Psoas muscle (tissue), 8 donors: ENCODE measurements at places on chromosomes 11 and 22. TPM values are rescaled to one million over a fixed set of nuclear protein-coding genes. Genes with fewer than 3 reads are reported as not detected.

XKR3 gene
- not detected for total RNA-seq

C22orf39 gene
- total RNA-seq: 84.3 TPM

FGF19 gene
- not detected for total RNA-seq

OR6T1 gene
- not detected for total RNA-seq

DNA sequence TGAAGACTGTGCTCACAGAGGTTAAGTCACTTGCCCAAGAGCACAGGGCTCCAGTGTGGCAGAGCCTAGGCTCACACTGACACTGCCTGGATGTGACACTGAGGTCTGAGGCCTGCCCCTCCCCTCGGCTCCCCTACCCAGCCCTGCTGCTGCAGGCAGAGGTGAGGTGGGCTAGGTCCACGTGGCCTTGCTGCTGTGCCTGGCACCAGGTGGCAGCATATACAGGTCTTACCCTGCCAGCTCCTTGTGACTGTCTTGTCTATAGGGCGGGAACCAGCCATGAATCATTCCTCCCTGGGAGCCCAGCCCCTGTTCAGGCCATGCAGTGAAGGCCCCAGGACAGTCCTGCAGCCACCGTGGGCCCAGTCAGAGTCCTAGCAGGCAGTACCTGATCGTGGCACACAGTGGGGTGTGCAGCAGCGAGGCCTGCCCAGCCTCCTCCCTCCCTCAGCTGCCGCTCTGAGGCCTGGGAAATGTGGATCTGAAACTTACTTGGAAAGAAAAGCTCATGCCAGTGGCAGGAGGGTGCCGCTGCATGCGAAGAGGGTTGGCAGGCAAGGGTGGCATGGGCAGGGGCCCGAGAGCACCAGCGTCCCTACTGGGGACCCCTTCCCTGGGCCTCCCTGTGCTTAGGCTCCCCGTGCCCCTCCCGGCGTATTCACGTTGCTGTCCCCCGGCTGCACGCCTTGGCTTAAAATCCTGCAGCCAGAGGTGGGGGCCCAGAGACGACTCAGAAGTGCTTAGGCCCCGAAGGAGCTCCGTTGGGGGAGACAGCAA, 1.2 kb upstream of the CERK start:
- no peaks in the 10 kb centered on the region for H3K27me3 ChIP-seq
- DNase-seq: peak; percentile 55
- H3K36me3 ChIP-seq: no peaks in the 10 kb centered on the region
- peak overlapping the region; percentile 96 for H3K27ac ChIP-seq
- H3K4me3 ChIP-seq: peak overlapping the region; percentile 84

- H3K27ac ChIP-seq: peak overlapping the region; percentile 23
- no peaks in the 10 kb centered on the region for H3K4me1 ChIP-seq
- no peaks in the 10 kb centered on the region for H3K36me3 ChIP-seq
- H3K27me3 ChIP-seq: no peaks in the 10 kb centered on the region
- no peak for DNase-seq
These were observed 10.7 kb upstream of the NLRP6 start for GRCh38 chr11:267491-267994.

DNA sequence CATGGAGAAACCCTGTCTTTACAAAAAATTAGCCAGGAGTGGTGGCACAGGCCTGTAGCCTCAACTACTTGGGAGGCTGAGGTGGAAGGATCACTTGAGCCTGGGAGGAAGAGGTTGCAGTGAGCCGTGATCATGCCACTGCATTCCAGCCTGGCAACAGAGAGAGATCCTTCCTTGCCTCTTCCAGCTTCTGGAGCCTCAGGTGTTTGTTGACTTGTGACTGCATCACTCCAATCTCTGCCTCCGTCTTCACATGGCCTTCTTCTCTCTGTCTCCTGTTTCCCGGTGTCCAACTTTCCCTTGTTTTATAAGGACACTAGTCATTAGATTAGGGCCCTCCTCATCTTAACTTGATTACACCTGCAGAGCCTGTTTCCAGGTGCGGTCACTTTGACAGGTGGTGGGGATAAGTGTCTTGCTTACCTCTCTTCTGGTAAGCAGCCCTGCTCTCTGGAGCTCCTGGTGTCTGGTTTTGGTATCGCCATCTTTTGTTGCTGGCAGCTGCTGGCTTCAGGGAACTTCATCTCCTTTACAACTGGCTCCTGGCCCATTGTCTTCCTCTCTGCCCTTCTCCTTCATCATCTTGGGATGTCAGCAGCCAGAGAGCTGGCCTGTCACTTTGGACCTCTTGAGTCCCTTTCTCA, 8.2 kb upstream of the USP2 start:
- DNase-seq: no peak
- H3K4me3 ChIP-seq: no peak overlapping the region
- no peaks in the 10 kb centered on the region for H3K27me3 ChIP-seq
- H3K27ac ChIP-seq: no peak overlapping the region
- H3K4me1 ChIP-seq: no peaks in the 10 kb centered on the region
